GM13976 (cell line): ENCODE measurements at places on chromosomes 3 and 15.

DNA sequence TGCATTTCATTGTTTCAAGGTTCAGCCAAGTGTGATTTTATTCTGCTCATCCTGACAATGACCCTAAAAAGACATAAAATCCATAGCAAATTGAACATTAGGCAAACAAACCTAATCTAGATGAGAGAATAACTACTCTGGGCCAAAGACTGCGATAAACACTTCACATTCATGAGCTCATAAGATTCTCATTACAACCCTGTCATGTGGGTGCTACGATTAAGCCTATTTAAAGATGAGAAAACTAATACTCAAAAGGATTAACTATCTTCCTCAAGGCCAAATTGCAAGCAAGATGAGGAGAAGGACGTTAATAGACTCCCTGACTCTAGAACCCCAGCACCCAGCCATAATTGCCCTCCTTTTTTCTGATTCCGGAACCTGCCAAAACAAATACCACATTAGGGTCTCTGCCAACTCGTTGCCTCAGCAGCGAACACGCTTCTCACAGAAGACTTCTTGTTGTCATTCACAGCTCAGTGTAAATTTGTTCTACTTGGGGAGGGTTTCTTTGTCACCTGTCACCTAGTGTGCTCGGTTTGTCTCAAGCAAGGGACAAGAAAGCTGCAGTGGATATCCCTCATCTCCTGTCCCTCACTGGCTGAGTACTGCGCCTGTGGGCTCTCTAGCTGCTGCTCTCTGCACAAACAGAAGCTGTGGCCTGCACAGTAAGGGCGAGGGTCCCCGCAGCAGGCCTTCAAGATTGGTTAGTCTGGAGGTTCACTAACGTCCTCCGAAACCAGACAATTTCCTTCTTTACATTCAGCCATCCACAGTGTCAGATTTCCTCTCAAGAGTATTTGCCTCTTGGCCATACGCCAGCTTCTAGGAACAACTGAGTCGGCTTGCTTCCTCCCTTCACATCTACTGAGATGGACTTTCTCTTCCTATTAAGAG, 200.0 kb upstream of the UBE2E2 start:
- DNase-seq = no peak

- no peak for DNase-seq
These were observed 30.7 kb downstream of the BTD start for GRCh38 chr3:15632212-15632580.

- no peak for DNase-seq
These were observed 2.0 kb downstream of the ATP10A start for GRCh38 chr15:25860885-25861866.

DNA sequence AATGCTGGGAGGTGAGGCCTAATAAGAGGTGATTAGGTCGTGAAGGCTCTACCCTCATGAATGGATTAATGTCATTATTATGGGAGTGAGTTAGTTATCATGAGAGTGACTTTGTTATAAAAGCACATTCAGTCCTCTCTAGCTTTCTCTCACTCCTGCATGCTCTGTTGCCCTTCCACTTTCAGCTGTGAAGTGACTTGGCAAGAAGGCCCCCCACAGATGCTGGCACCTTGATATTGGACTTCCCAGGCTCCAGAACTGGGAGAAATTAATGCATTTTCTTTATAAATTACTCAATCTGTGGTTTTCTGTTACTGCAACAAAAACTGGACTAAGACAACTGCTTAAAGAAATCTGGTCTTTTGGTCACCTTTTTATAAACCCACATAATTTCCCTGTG, 144.3 kb downstream of the FBN1 start:
- no peak for DNase-seq

- DNase-seq = peak; percentile 80
These were observed 5.0 kb downstream of the FAM219B start for GRCh38 chr15:74901612-74902063.

GRCh38 chr3:123632161-123632655, 47.4 kb upstream of the HACD2 start:
- DNase-seq = no peak

DNA sequence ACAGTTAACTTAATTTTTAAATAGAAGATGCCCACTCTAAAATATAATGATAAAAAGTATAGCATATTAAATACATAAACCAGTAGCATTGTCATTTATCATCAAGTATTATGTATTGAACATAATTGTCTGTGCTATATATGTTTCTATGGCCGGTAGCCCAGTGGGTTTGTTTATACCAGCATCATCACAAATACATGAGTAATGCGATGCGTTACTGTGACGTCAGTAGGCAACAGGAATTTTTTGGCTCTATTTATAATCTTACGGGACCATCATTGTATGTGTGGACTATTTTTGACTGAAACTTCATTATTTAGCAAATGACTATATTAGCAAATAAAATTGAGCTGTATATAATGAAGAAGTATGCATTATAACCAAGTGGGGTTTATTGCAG, 82.1 kb downstream of the FLNB start:
- DNase-seq = no peak

- peak; percentile 58 for DNase-seq
These were observed 191.7 kb downstream of the GOLGA6L6 start for GRCh38 chr15:20349774-20350498.

DNA sequence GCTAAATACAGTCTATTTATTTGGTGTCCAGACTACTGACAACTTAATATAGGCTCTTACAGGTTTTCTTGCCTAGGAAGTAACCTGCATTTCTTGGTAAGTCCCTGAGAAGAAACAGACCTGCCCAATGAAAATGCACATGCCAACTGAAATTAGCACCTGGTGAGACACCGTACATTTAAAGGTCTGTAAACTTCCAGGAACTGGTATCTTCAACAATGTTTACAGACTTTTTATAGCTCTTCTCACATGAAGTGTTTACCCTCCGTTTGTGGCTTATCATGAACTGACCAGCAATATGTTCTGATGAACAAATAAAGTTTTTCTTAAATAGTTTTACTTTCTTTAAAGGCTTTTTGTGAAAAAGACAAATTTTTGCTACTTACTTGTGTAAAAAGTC, 93.3 kb downstream of the PCCB start:
- no peak for DNase-seq
